Right renal cortex interstitium (tissue), 3 donors: ENCODE measurements at places on chromosomes 13 and 19. TPM values are rescaled to one million over a fixed set of nuclear protein-coding genes. Genes with fewer than 3 reads are reported as not detected.

- no peak for DNase-seq
Observed at GRCh38 chr13:32164622-32165268, 133.2 kb downstream of the FRY start.

GRCh38 chr13:60211548-60211947 is 47.8 kb upstream of the DIAPH3 start:
- DNase-seq, result no peak

GRCh38 chr19:45922281-45922680 is 7.7 kb upstream of the NANOS2 start:
- no peak for DNase-seq

The MRPS12 gene
- 15.8 TPM for polyA plus RNA-seq

The CEACAM8 gene
- polyA plus RNA-seq, result not detected

GRCh38 chr19:690203-690602 is 5.0 kb downstream of the PRSS57 start:
- DNase-seq, result no peak
